NCI-H2081 treated with DMSO at 0.1 percent for 48 hours (cell line): ENCODE measurements at places on chromosomes 2 and 18.

- no peak for DNase-seq
Observed at GRCh38 chr2:188345020-188345419, 53.3 kb downstream of the GULP1 start.

DNA sequence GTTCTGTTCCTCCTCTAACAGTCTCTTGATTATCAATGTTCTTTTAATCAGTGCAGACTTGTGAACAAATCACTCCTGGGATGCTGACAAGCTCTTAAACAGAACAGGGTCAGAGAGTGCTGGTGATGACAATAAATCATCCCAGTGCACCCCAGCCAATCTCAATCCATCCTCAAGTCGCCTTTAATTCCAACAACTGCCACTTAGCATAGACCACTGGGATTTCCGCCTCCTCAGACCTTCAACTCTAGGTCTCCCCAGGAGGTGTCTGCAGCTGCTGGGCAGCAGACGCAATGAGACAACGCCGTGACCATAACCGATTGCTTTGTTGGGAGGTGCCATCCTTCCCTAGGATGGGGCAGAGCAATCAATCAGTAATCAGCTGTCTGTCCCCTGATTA is 184.2 kb upstream of the ACAA2 start:
- DNase-seq = no peak

GRCh38 chr2:154992826-154993225 is 294.3 kb downstream of the KCNJ3 start:
- DNase-seq = peak; percentile 15

DNA sequence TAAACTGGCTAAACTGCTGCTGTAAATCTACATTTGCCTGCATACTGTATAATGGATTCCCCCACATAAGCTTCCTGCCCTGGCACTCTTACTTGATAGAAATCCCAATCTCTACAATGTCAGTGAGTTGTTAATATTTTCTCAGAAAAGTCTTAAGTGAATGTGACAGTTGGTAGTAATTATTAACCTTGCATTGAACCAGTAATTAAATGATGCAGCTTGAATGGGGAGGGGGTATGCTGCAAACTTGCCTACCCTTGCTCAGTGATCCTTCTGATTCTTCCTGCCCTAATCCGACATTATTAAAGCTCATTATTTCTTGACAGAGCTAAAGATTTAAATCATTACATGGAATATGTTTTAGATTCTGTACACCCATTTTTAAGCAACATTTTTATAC is 119.0 kb upstream of the CDH7 start:
- DNase-seq = no peak

DNA sequence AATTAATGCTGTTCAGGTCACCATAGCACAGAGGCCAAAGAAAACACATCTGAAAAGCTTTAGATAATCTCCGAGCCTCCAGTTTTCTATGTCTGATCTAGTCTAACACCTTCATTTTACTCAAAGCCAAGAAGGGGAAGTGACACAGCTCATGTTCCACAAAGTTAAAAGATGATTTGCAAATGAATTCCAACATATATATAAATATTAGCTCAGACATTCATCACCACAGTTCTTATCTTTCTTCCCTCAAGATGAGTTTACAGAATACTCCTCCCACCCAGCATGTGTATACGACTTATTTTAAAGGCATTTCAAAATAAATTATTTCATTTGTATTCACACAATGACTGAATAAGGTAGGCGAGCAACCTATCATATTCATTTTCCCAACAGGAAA is 82.4 kb downstream of the AAK1 start:
- DNase-seq = no peak

- DNase-seq = no peak
Observed at GRCh38 chr18:32469691-32470459, 807 bp downstream of the GAREM1 start.

GRCh38 chr2:232411901-232412629 is 5.4 kb downstream of the ALPG start:
- no peak for DNase-seq

GRCh38 chr2:240663546-240664190 is 19.0 kb downstream of the AQP12B start:
- DNase-seq = no peak

DNA sequence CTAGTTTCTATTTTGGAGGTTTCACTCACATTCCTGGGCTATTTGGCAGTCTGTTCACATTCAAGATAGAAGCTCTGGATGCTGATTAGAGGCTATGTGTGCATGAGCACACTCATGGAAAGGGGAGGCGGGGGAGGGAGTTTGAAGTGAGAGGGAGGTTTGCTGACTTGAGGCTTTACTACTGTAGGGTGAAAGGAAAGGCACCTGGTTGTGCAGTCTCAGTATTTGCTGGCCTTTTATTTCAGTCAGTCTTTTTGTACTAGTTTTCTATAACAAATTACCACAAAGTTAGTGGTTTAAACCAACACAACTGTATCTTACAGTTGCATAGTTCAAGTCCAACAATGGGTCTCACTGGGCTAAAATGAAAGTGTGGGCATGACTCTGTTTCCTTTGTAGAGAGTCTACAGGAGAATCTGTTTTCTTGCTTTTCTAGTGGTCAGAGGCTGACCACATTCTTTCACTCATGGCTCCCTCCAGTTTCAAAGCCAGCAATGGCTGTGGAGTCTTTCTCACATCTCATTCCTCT is 47.7 kb upstream of the NR4A2 start:
- DNase-seq = no peak

DNA sequence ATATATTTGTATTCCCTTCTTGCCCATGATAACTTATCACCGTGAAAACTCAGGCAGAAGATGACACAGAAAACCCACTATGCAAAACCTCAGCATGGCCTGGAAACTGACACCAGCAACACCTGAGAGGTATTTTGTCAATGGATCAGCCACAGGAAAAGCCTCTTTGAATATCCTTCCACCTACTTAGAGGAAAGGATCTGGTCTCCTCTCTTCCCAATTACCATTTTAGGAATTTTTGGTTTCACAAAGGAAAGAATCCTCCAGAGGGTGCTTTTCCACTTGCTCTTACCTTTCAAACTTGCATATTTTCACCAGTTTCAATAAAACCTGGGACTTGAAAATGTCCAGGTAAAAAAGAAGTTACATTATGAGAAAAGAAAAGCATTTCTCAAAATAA is 20.0 kb upstream of the MEIS1 start:
- DNase-seq = no peak

GRCh38 chr18:22489704-22490103 is 72.0 kb upstream of the CTAGE1 start:
- no peak for DNase-seq

DNA sequence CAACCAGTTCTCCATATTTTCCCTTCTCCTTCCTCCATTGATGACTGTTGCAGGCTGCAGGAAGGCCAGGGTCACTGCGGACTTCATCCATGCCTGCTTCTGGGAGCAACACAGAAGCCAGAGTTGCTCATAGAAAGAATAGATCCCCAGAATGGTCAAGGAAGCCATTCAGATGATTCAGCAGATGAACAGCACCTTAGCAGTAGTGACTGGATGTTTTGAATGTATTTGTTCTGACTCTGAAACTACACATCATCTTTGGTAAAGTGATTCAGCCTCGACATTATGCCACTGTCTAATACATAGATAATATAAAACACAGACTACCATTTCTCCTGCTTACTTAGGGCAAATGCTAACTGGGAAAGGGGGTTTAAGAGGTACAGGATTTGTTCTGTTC is 411.6 kb downstream of the RND3 start:
- DNase-seq = no peak

DNA sequence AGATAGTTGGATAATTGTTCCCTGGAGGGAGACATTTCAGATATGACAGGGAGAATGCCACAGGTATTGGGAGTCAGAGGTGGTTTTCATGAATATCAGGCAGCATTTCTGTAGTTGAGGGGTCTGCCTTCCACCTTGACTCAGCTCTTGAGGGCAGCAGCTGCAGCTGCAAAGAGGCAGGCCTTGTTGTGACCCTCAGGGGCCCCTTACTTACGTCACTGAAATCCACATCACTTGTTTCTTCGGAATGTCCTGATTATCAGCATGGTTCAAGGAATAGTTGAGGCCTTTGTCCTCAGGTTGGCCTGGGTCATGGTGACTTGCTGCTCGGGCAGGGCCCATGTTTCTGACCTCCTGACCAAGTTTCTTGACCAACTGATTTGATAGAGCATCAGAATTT is 46.9 kb downstream of the TMEM17 start:
- DNase-seq = no peak

GRCh38 chr18:4172196-4173100 is 282.7 kb downstream of the DLGAP1 start:
- DNase-seq = no peak

DNA sequence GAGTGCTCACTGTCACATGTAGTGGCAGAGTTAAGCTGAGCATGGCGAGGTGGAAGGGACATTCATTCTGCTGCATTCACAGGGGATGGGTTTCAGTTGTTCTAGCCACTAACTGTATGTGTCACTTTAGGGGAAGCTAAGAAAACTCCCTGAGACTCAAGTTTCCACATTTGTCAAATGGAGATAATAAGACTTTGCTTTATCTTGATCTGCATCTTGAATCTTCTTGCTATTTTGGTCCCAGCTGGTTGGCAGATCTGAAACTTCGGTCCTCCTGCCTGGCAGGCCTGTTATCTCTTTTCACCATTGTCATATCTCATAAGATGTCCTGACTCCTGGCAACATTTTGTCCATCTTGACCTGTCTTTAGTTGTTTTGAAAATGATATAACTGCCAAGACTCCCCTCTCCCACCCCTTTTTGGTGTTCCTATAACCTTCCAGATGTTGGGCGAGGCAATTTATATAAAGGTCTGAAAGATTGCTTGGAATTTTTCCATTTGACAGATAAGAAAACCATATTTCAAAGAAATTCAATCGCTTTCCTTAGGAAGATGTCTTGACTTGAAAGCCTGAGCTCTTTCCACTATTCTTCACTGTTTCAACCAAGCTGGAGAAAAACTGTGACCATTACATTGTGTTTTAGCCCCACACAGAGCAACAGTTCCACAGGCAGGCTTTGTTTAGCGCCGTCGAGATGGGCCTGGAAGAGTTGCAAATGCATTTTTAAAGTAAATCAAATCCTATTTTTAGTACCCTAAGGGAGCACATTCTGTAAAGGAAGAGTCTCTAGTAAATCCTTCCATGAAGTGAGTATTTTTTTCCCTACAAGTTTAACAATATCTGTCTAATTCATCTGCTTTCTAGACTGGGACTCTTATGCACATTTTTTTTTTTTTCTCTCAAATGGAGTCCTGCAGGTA is 33.4 kb downstream of the MYCN start:
- DNase-seq = no peak

DNA sequence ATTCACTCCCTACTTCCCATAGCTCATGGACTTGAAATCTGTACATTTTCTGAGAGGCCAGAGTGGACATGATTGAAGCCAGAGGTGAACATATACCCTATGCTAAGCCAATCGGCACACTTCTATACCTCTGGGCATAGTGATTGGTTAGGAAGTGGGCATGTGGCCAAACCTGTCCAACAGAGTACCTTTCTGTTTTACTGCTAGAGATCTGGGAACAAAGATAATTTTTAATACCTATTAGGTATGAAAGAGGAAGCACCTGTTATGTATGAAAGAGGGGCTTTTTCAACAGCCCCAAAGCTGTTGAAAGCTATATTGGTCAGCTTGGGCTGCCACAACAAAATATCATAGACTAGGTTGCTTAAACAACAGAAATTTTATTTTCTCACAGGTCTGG is 27.7 kb downstream of the METTL8 start:
- DNase-seq = no peak

GRCh38 chr2:236038096-236038495 is 130.1 kb downstream of the GBX2 start:
- DNase-seq = no peak

GRCh38 chr2:107093426-107093957 is 207.5 kb upstream of the ST6GAL2 start:
- no peak for DNase-seq

- DNase-seq = no peak
Observed at GRCh38 chr2:207619764-207620203, 5.4 kb downstream of the METTL21A start.

DNA sequence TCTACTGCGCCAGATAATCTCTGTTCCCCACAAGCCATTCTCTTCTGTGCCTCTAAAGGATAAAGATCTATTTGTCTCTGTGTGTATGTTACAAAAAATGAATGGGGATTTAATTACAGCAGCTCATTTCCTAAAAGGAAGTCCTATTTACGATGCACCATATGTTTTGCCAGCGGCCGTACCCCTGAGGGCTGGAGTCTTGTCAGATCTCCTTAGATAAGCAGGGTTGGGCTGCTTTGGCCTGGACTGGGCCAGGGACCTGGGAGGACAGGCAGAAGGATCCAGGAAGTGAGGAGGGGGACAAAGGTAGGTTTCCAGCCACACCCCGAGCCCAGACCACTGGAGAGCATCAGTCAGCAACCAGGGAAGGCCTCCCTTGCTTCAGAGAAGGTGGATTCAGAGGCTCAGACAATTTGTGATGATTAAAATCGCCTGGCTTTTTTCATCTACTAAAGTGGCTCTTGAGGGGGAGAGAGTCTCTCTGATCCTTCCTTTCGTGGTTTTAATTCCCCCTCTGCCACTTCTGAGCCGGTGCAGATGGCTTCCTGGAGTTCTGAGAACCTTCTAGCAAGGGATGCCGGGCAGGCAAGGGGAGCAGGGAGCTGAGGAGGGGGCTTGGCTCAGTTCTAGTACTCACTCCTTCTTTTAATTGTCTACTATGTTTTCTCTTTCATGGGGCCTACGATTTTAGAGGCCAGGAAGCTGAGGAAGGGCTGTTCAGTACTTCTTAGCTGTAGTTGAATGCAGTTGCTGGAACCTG is 42.1 kb downstream of the MYCN start:
- DNase-seq = no peak

GRCh38 chr2:566379-567313 is 110.6 kb downstream of the TMEM18 start:
- no peak for DNase-seq

- no peak for DNase-seq
Observed at GRCh38 chr2:101430156-101430555, 42.9 kb upstream of the CREG2 start.

DNA sequence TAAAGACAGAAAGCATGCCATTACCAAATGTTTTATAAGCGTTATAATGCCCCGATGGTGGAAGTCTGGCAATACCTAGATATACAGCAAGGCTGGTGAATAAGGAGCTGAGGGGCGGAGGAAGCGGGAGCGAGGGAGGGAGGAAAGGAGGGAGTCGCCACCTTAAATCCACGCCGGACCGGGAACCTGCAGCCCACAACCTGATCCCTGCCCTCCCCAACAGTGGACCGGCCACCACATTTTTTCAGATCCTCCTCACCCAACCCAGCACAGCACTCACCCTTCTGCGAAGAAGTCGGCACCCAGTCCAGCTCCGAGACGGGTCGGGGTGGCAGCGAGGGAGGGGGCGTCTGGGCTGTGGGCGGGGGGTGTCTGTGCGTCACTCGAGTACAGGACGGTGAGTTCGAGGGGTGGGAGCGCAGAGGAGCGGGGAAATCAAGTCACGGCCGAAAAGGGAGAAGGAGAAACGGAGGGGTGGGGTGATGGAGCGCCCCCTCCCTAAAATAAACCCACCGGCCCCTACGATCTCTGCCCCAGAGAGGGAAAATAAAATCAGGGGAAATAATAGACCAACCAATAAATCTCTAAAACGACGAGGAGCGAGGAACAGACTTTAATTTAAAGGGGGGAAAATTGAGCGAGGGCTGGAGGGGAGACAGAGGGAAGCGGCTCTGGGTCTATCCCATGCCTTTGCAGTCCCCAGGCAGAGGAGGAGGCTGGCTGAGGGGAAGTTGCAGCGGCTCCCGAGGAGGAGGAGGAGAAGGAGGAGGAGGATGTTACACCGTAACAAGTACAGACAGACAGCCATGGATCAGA is 96.5 kb upstream of the SERTAD2 start:
- DNase-seq = no peak

GRCh38 chr18:72742002-72742401 is 125.8 kb downstream of the NETO1 start:
- no peak for DNase-seq

GRCh38 chr2:229642371-229642770 is 72.0 kb downstream of the DNER start:
- no peak for DNase-seq

GRCh38 chr2:82120654-82121053 is 1816.1 kb upstream of the LRRTM1 start:
- DNase-seq = no peak
